ENCODE measurements at places on chromosomes 7 and 10.

DNA sequence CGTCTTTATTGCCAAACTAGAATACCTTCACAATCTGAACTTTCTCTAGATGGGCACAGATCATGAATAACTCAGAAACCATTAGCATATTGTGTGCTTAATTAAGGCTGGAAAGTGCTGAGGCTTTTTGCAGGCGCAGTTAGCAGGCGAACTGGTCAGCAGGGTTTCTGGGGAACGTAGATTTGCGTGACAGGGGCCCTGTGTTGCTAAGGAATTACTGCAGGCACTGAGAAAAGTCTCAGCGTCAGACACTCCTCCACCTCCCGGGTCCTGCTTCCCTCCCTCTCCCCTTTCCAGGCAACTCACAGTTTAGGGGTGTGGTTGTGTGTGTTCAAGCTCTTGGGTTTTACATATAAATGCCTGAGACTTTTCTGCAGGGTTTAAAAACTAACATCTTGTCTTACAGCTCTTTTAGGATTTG, 2.2 kb downstream of the MAP3K8 start:
- DNase-seq, result no peak

DNA sequence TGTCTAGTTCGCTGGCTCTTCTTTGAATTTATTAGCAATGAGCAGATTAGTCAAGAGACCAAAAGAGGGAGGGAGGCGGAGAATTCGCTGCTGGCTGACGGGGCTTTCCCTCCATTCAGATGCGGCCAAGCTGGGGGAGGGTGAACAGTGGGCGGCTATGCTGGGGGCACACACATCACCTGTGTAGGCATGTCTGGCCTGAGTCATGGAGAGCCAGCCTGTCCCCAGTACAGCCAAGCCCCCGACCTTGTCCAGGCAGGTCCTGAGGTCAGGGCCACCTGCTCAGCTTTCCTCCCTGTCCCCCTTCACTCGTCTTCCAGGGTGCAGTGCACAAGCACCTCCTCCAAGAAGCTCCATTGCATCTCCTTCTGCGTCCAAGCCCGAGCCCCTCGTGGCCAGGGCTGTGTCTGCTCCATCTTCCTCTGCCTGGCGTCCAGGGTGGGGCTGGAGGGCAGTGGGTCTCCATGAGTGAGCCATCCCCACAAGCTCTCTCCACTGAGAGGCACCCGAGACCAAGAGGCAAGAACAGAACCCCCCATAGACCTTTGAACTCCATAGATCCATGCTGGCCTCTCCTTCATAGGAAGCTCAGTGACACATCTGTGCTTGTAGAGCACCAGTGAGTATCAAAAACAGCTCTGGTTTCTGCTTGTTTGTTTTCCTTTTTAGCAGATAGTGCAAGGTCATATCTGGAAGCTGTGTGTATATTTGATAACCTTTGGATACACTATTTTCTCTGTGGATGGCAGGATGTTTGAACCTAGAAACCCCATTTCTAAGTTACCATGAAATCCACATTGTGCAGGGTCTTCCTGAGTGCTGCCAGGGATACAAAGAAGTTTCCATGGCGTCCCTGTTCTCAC, 1.9 kb upstream of the DEPP1 start:
- DNase-seq, result no peak

DNA sequence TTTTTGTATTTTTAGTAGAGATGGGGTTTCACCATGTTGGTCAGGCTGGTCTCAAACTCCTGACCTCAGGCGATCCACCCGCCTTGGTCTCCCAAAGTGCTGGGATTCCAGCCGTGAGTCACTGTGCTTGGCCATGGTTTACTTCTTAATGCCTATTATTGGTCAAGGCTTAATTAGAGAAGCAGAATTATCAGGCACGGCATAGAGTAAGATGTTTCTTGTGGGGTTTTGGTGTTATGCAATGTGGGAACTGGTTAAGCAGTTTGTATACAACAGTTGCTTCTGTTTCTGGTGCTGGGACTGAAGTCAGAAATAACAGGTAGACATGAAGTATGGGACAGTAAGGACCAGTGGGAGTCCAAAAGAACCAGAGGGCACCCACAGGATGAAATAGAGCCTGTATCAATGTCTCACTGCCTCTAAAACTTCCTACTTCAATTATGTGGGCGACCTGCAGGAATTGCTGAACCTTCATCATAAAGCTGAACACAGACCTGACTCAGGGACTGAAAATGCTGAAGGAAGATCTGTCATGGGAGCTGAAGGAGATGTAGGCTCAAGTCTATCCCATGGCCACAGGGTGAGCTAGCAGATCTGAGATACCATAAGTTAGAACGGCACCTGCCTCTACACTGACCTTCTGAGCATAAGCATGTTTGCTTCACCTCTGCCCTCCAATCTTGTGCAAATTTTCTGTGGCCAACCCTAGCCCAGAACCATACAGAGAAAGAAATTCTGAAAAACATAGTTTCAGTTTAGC, 38.3 kb upstream of the VCL start:
- DNase-seq, result no peak

DNA sequence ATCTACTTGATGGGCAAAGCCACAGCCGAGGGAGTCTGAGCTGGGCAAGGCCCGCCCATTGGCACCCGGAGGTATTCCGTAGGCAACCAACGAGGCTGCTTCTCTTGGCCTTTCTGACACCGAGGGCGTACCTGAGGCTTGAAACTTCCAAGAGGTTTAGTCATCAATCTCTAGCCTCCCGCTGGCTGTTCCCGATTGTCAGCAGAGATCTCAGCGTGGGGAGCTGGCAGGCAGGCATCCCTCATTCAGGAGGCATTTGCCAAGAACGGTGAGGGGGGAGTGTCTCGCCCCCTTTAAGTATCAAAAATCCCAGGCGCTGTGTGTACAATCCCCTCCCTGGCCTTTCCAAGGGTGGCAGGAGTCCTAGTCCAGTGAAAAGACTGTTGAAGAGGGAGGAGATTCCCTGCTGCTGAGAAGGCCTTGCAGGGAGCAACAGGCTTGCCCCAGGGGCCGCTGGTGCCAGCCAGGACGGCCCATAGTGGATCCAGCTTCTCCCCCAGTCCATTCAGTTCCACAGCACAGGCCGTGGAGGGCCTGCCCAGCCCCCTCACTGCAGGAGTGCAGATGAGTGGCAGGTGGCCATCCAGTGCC, 39.7 kb downstream of the OAT start:
- DNase-seq, result peak; percentile 71

DNA sequence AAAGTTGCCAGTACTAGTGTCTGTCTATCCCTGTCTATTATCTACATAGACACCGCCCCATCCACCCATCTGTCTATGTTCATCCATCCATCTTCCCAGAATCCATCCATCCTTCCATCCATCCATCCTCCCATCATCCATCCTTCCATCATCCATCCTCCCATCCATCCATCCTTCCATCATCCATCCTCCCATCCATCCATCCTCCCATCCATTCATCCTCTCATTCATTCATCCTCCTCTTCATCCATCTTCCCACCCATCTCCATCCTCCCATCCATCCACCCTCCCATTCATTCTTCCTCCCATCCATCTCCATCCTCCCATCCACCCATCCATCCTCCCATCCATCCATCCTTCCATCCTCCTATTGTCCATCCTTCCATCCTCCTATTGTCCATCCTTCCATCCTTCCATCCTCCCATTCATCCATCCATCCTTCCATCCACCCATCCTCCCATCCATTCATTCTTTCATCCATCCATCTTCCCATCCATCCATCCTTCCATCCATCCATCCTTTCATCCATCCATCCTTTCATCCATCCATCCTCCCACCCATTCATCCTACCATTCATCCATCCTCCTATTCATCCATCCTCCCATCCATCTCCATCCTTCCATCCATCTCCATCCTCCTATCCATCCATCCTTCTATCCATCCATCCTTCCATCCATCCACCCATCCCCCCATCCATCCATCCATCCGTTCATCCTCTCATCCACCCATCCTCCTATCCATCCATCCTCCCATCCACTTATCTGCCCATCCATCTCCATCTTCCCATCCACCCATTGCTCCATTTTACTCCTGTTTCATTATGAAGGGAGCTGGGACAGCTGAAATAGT, 14.7 kb upstream of the LEP start:
- no peak for DNase-seq

- DNase-seq, result no peak
Observed at GRCh38 chr7:106110238-106110560, 1.9 kb downstream of the SYPL1 start.

- DNase-seq, result no peak
Observed at GRCh38 chr10:102342458-102342857, 53.0 kb upstream of the NFKB2 start.

GRCh38 chr7:17495655-17496394, 197.4 kb downstream of the AHR start:
- DNase-seq, result no peak

- no peak for DNase-seq
Observed at GRCh38 chr10:30738416-30738815, 108.9 kb upstream of the LYZL2 start.

DNA sequence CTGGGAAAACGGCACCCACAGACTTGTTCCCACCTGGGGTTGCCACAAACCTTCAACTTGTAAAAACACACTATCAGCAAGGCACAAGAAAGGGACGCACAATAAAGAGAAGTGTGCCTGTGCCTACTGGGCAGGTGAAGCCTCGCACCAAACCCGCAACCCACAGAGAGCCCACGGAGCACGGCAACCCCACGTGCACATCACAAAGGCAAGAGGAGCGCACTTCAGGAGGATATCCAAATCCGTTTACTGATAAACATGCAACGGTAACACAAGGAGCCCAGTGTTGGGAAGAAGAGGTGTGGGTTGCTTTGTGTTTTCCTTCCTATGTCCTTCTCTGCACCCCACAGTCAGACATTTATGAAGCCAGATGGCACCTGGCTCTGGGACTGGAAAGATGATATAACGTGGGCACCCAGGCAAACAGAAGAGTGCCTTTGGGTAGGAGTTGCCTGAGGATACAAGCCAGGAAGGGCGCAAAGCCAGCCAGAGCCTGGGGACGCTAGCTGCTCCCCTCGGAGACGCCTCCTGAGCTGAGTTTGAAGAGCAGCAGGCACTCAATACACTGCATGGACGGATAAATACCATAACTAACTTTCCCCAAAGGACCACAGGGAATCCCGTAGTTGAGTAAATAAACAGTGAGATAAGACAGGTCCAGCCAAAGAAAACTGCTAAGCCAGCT, 41.6 kb downstream of the TCERG1L start:
- peak; percentile 48 for DNase-seq

- DNase-seq, result no peak
Observed at GRCh38 chr10:60846173-60846572, 67.9 kb downstream of the CDK1 start.

DNA sequence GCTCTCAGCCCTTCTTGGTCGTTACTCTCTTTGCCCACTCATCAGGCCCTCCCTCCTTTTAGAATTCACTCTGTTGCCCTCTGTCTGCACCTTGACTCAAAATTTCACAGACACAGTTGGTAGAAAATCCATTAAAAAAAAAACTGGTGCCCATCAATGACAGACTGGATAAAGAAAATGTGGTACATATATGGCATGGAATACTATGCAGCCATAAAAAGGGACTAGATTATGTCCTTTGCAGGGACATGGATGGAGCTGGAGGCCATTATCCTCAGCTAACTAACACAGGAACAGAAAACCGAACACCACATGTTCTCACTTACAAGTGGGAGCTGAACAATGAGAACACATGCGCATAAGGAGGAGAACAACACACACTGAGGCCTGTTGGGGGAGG, 115.7 kb downstream of the PARP12 start:
- DNase-seq, result no peak

- DNase-seq, result no peak
Observed at GRCh38 chr10:133277277-133277992, 767 bp upstream of the ADAM8 start.

DNA sequence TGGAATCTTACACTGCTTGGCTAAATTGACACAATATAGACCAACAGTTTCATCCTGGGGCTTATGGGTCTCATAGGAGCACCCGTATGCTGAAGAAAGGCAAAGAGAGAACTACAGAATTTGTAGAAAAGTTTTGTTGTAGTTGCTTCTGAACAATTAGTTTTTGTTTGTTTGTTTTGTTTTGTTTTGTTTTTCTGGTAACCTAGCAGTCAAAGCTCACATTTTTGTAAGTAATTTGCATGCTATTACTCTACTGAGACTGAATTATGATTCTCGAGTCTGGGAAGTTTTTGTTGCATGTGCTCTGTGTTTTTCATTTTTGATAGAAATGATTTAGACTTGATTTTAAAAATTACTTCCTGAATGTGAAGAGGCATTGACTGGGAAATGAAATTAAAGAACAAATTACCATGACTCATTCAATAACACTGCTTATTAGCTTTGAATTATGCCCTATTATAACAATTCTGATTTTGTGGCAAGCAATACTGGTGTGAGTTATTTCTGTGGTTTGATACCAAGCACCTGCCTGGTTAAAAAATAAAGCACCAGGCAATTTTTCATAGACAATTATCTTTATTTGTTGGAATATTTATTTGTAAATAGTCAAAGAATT, 438 bp downstream of the LSMEM1 start:
- DNase-seq, result no peak

- DNase-seq, result no peak
Observed at GRCh38 chr7:80826520-80827238, 92.2 kb downstream of the SEMA3C start.

DNA sequence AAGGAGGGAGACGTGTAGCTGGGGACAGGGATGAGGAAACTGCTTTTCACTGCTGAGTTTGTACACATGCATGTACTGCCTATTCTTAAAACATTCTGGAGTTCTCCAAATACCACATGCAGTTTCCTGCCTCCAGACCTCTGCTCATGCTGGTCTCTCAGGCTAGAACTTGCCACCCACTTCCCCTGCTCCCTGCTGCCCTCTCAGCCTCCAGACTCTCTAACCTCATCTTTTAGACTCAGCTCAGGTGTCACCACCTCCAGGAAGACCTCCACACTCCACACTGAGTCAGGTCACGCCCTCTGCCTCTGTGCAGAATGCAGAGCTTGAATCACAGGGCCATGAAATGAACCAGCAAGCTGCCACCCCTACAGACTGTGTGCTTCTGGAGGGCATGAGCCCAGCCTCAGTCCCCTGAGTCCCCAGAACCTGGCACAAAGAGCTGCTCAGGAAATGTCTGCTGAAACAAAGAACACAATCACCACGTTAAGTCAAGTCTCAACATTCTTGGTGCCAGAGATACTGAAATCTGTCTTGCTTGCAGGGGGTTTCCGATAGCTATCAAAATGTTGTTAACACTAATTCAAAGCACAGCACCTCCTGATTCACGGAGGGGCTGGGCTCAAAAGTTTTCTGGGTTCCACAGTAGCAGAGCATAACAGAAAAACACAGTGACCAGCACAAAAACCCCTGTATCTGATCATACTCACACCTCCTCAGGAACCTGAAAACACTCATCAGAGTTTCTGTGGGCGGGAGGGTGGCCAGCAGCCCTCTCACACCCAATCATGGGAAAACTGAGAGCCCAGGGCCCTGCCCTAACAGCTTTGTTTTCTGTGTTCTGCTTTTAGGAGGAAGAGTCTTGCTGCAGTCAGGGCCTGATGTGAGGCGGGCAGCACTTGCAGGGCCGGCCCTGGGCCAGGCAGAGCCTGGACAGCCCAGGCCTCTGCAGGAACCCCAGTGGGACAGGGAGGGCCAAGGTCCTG, 21.1 kb downstream of the FAM53B start:
- no peak for DNase-seq

GRCh38 chr10:103284170-103284569, 7.2 kb downstream of the INA start:
- DNase-seq, result no peak

GRCh38 chr7:103113164-103113563, 35.7 kb downstream of the NAPEPLD start:
- DNase-seq, result no peak
